ENCODE measurements at places on chromosomes 5 and 9. TPM values are rescaled to one million over a fixed set of nuclear protein-coding genes. Genes with fewer than 3 reads are reported as not detected.

DNA sequence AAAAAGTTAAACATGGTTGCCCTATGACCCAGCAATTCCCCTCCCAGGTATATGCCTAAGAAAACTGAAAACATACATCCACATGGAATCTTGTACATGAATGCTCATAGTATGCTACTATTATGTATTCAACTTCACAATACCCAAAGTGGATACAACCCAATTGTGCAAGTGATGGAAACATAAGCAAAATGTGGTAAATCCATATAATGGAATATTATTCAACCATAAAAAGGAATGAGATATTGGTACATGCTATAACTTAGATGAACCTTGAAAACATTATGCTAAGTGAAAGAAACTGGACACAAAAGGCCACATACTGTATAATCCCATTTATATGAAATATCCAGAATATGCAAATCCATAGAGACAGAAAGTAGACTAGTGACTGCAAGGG lies 18.1 kb upstream of the CCDC125 start:
- no peak for DNase-seq
- no peaks in the 10 kb centered on the region for H3K36me3 ChIP-seq
- H3K4me1 ChIP-seq, result no peaks in the 10 kb centered on the region
- H3K27me3 ChIP-seq, result no peaks in the 10 kb centered on the region

- H3K4me1 ChIP-seq, result no peaks in the 10 kb centered on the region
- no peak overlapping the region for H3K27ac ChIP-seq
- no peak overlapping the region for H3K4me3 ChIP-seq
- DNase-seq, result no peak
Observed at GRCh38 chr5:9483243-9483642, 62.6 kb downstream of the SEMA5A start.

DNA sequence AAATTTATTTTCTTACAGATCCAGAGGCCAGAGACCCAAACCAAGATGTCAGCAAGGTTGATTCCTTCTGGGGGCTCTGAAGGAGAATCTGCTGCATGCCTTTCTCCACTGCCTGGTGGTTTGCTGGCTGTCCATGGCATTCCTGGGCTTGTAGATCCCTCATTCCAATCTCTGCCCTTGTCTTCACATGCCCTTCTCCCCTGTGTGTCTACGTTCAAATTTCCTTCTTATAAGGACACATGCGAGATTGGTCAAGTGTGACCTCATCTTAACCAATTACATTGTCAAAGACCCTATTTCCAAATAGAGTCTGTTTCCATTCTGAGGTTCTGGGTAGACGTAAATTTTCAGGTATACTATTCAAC lies 84.5 kb upstream of the RAI14 start:
- no peaks in the 10 kb centered on the region for H3K4me1 ChIP-seq
- no peak for DNase-seq
- H3K36me3 ChIP-seq, result no peaks in the 10 kb centered on the region

Gene MYOT
- 0.65 TPM for total RNA-seq

Gene OLFML2A
- 10.7 TPM for total RNA-seq

- no peak overlapping the region for H3K27ac ChIP-seq
- no peaks in the 10 kb centered on the region for H3K27me3 ChIP-seq
- peak; percentile 67 for DNase-seq
- no peak overlapping the region for H3K4me3 ChIP-seq
Observed at GRCh38 chr9:83649080-83649479, 26.1 kb downstream of the IDNK start.

DNA sequence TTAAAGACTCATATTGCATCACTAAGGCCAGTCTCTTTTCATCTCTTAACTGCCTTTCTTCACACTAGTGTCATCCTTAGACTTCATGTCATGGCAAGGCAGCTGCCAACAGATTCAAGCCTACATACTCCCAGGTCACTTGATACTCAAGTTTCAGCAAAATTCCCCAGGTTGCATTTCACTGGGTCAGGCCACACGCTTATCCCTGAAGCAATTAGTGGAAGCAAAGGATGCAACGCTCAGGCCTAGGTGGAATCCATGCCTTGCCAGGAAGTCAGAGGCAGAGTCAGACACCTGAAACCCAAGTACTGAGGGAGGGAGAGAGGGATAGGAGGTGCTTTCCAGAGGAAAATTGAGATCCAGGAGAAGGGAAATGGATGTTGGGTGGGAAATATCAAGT lies 28.9 kb downstream of the YIPF5 start:
- H3K4me3 ChIP-seq, result no peak overlapping the region
- H3K36me3 ChIP-seq, result no peaks in the 10 kb centered on the region
- H3K27ac ChIP-seq, result no peak overlapping the region
- DNase-seq, result no peak
- H3K4me1 ChIP-seq, result no peaks in the 10 kb centered on the region
- H3K27me3 ChIP-seq, result no peaks in the 10 kb centered on the region

Gene PCDHB5
- 5.1 TPM for total RNA-seq

GRCh38 chr5:161263191-161263590 lies 283.3 kb downstream of the GABRB2 start:
- no peaks in the 10 kb centered on the region for H3K27me3 ChIP-seq
- no peak overlapping the region for H3K27ac ChIP-seq
- no peaks in the 10 kb centered on the region for H3K36me3 ChIP-seq
- no peaks in the 10 kb centered on the region for H3K4me1 ChIP-seq
- DNase-seq, result no peak
- no peak overlapping the region for H3K4me3 ChIP-seq

Gene IL9
- not detected for total RNA-seq

GRCh38 chr9:19216466-19216865 lies 14.0 kb upstream of the DENND4C start:
- H3K36me3 ChIP-seq, result no peaks in the 10 kb centered on the region
- H3K27me3 ChIP-seq, result no peaks in the 10 kb centered on the region
- no peak overlapping the region for H3K27ac ChIP-seq
- no peak for DNase-seq

DNA sequence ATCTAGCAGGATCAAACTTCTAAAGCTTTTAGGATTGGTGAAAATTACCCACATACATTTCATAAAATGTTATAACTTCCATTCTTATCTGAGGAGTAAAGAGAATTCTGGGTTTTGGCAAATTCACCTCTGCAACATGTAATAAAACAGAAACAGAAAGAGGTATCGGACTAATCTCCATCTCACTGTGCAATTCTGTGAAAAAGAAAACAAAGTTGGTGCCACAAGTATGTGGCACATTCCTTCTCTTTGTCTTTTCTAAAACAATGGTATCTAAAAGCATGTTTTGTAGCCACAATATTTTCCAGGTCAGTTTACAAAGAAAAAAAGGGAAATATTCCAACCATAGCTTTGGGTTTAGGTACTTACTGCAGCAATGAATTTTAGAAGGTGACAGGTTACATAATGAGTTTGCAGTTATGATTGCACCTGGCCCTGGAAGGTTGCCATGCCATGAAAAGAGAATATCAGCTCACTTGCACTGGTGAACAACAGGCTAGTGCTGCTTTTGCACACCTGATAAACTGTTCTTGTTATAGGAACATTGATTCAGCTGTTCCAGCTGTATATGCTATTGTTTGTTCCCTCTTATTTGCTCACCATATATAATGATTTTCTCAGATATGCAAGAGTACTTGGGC lies 491.3 kb upstream of the MEF2C start:
- H3K27me3 ChIP-seq, result no peaks in the 10 kb centered on the region
- DNase-seq, result no peak
- no peaks in the 10 kb centered on the region for H3K4me1 ChIP-seq
- no peak overlapping the region for H3K4me3 ChIP-seq
- no peak overlapping the region for H3K27ac ChIP-seq

DNA sequence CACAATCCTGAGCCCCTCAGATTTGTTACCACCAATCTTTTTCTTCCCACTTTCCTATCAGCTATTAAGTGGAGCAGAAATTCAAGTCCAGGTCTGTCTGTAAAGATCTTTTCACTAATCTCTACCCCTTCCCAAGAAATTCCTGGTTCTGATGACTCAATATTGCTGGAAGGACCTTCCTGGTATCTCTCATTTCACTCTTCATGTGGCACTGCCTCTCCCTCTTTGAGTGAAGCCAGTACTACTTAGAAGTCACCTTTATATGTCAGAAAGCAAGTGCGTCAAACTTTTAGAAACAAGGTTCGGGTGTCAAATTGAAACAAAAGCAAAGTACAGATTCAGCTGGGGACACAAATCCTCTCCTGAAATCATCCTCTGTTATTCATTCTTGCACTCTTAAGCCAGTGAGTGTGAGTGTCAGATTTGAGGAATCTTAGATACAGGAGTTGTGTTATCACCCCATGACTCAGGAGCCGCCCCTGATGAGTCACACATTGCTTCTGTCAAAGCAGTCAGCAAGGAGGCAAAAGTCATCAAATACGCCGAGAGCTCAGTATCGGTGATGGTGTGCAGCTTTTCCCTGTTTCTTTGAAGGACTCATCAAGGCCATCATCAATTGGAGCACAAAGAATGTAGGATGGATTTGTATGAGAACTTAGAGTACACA lies 313.0 kb downstream of the CETN3 start:
- no peak overlapping the region for H3K4me3 ChIP-seq
- no peak overlapping the region for H3K27ac ChIP-seq
- peak; percentile 86 for DNase-seq
- no peaks in the 10 kb centered on the region for H3K4me1 ChIP-seq
- no peaks in the 10 kb centered on the region for H3K36me3 ChIP-seq

Gene LSM11
- 28.2 TPM for total RNA-seq

GRCh38 chr9:101587332-101588043 lies 7.3 kb downstream of the PPP3R2 start:
- H3K27me3 ChIP-seq, result no peaks in the 10 kb centered on the region
- H3K36me3 ChIP-seq, result no peaks in the 10 kb centered on the region
- no peak overlapping the region for H3K4me3 ChIP-seq
- H3K4me1 ChIP-seq, result no peaks in the 10 kb centered on the region

Gene GRIN1
- not detected for total RNA-seq

Measured in adrenal gland (tissue), 19 donors.